ENCODE measurements at places on chromosomes 7 and 10. TPM values are rescaled to one million over a fixed set of nuclear protein-coding genes. Genes with fewer than 3 reads are reported as not detected.

The PNLIP gene
- 0.28 TPM for total RNA-seq

The HTRA1 gene
- total RNA-seq: 47.9 TPM

The ZNF789 gene
- 8.1 TPM for total RNA-seq

The SPDYE6 gene
- not detected for total RNA-seq

The SPDYE1 gene
- total RNA-seq: not detected

The TMEM248 gene
- total RNA-seq: 87.2 TPM

The FXYD4 gene
- not detected for total RNA-seq

The H2BK1 gene
- total RNA-seq: not detected

The EZH2 gene
- 19.1 TPM for total RNA-seq

The TAF3 gene
- total RNA-seq: 7.1 TPM

The SPAM1 gene
- total RNA-seq: not detected

The CPA2 gene
- total RNA-seq: 0.11 TPM

The PTPRZ1 gene
- total RNA-seq: 0.02 TPM

The AKR1D1 gene
- not detected for total RNA-seq

The SPDYE5 gene
- not detected for total RNA-seq

The FZD8 gene
- total RNA-seq: 4.7 TPM

The MPP7 gene
- 0.11 TPM for total RNA-seq

The STRIP2 gene
- total RNA-seq: 6.5 TPM

The COL13A1 gene
- 0.31 TPM for total RNA-seq

The PNLIPRP1 gene
- not detected for total RNA-seq

The NAPEPLD gene
- total RNA-seq: 3.3 TPM

The FAM237B gene
- 0.10 TPM for total RNA-seq

The ZNF425 gene
- total RNA-seq: 1.4 TPM

The OR13A1 gene
- not detected for total RNA-seq

The CNTNAP2 gene
- total RNA-seq: 0.02 TPM

The SMKR1 gene
- total RNA-seq: 8.4 TPM

The C7orf25 gene
- total RNA-seq: 2.0 TPM

The EN2 gene
- 0.83 TPM for total RNA-seq
